A549 treated with DMSO at 1 μM for 4 hours (cell line): ENCODE measurements at places on chromosomes 5 and 9. TPM values are rescaled to one million over a fixed set of nuclear protein-coding genes. Genes with fewer than 3 reads are reported as not detected.

PCDHGA11 gene
- total RNA-seq = not detected in 5 replicates

WDR38 gene
- total RNA-seq = 0.07 to 0.15 TPM (median 0.09 TPM) in 3 of 5 replicates, not detected in the others

SLC36A3 gene
- not detected in 5 replicates for total RNA-seq

GFI1B gene
- 0.06 to 0.15 TPM (median 0.06 TPM) in 3 of 5 replicates, not detected in the others for total RNA-seq

LRRC19 gene
- not detected in 5 replicates for total RNA-seq

TAF1L gene
- 0.02 TPM in 1 of 5 replicates, not detected in the others for total RNA-seq

CDH9 gene
- not detected in 5 replicates for total RNA-seq

OGN gene
- total RNA-seq = not detected in 5 replicates

ARID3C gene
- 0.10 to 0.28 TPM (median 0.22 TPM) in 5 replicates for total RNA-seq

PCDHB12 gene
- 0.02 TPM in 1 of 5 replicates, not detected in the others for total RNA-seq

MELK gene
- total RNA-seq = 66.0 to 80.3 TPM (median 78.9 TPM) in 5 replicates

HAPLN1 gene
- not detected in 5 replicates for total RNA-seq

LCN9 gene
- total RNA-seq = not detected in 5 replicates

SLC46A2 gene
- total RNA-seq = not detected in 5 replicates

SNCAIP gene
- 0.04 to 0.09 TPM in 2 of 5 replicates, not detected in the others for total RNA-seq

LECT2 gene
- total RNA-seq = not detected in 5 replicates

TNFSF15 gene
- total RNA-seq = 0.27 to 0.44 TPM (median 0.40 TPM) in 5 replicates

CDK5RAP2 gene
- total RNA-seq = 28.2 to 32.2 TPM (median 31.7 TPM) in 5 replicates

CBY3 gene
- not detected in 5 replicates for total RNA-seq

CAPSL gene
- not detected in 5 replicates for total RNA-seq

SERF1A gene
- 0.60 to 1.5 TPM (median 0.86 TPM) in 5 replicates for total RNA-seq

CORO2A gene
- 0.47 to 1.1 TPM (median 0.65 TPM) in 5 replicates for total RNA-seq

GRM6 gene
- not detected in 5 replicates for total RNA-seq

RNF44 gene
- total RNA-seq = 31.2 to 47.4 TPM (median 42.0 TPM) in 5 replicates

BAAT gene
- 0.40 to 0.67 TPM (median 0.57 TPM) in 5 replicates for total RNA-seq

IL4 gene
- total RNA-seq = not detected in 5 replicates

SPINK7 gene
- total RNA-seq = not detected in 5 replicates

ADAM19 gene
- 14.4 to 20.2 TPM (median 17.3 TPM) in 5 replicates for total RNA-seq
